ENCODE measurements at places on chromosomes 6 and 20.

DNA sequence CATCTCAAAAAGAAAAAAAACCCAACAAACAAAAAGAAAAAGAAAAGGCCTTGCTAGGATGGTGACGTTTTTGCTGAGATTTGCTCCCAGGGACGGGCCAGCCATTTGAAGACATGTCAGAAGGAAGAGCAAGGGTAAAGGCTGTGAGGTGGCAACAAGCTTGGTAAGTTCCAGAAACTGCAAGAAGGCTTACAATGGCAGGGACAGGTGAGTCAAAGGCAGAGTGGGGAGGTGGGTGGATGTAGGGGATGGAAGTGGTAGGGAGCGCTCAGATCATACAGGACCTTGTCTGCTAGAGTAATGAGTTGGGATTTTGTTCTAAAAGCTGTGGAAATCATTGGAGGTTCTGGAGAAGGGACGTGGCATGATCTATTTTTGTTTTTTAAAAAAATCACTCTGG lies 4.3 kb downstream of the KIF3B start:
- DNase-seq = no peak

DNA sequence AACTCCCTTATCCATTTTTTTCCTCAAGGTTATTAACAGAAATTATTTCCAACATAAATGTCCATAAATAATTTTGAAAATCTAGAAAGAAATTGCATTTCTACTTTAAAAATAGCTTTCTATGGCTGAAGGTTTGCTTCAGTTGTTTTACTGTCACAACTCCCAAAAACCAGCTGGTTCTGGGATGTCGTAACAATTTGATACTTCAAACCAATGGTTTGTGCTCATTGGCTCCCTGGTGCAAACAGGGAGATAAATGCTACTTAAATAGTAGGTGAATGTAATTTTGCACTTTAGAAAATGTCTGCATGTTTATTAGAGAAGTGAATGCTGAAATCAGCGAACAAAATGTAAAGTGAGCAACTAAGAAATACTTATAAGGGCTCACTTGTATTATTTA lies 31.1 kb downstream of the LAMA2 start:
- DNase-seq = no peak

DNA sequence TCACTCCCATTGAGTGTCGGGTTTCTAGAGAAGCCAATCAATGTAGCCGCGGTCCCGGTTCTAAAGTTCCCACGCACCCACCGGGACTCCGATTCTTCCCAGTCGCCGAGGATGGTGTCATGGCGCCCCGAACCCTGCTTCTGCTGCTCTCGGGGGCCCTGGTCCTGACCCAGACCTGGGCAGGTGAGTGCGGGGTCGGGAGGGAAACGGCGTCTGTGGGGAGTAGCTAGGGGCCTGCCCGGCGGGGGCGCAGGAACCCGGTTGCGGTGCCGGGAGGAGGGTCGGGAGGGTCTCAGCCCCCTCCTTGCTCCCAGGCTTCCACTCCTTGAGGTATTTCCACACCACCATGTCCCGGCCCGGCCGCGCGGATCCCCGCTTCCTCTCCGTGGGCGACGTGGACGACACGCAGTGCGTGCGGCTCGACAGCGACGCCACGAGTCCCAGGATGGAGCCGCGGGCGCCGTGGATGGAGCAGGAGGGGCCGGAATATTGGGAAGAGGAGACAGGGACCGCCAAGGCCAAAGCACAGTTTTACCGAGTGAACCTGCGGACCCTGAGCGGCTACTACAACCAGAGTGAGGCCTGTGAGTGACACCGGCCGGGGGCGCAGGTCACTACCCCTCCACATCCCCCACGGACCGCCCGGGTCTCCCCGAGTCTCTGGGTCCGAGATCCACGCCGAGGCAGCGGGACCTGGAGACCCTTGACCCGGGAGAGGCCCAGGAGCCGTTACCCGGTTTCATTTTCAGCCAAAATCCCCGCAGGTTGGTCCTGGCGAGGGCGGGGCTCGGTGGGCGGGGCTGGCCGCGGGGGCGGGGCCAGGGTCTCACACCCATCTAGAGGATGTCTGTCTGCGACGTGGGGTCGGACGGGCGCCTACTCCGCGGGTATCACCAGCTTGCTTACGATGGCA lies 35.2 kb upstream of the HLA-G start:
- peak; percentile 72 for DNase-seq

- DNase-seq = no peak
Measured at GRCh38 chr6:53067849-53068361, 2.7 kb downstream of the FBXO9 start.

DNA sequence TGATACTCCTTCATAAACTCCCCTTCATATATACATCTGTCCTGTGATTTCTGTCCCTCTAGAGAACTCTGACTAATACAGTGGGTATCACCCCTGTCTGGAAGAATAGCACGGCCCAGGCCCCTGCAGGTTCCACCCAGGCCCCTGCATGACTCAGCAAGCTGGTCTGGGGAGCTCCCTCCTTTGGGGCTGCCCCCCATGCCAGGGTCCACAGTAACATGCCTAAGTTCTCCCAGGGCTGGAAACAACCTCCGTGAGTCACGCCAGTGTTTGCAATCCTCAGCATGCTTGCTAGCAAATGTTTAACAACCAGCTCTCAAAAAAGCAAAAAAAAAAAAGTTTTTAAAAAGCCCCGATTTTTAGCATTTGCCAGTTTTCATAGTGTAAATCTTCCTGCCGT lies 134.3 kb upstream of the CDH4 start:
- DNase-seq = no peak

DNA sequence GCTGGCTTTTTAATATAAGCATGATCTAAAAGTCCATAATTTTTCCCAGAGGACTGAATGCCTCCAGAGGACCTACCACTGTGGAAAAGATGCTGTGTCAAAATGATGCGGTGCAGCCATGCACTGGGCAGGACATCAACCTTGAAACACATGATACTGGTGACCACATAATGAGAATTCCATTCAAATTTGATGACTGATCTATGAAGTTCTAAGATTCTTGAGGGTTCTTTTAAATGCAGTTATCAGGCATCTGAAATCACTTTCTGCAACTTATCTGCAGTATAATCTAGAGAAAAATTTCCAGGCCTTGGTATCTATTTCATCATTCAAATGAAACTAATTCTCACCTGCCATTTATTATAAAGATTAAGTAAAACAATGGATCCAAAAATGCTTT lies 15.0 kb upstream of the MARCKS start:
- no peak for DNase-seq

- DNase-seq = no peak
Measured at GRCh38 chr20:64038224-64038564, 2.2 kb downstream of the C20orf204 start.

GRCh38 chr20:49140834-49141233 lies 47.3 kb downstream of the STAU1 start:
- no peak for DNase-seq

GRCh38 chr6:12335717-12336116 lies 45.6 kb downstream of the EDN1 start:
- no peak for DNase-seq

- DNase-seq = no peak
Measured at GRCh38 chr6:1287103-1287591, 24.8 kb upstream of the FOXQ1 start.

GRCh38 chr6:33620856-33621710 lies at the start of gene ITPR3:
Gene ITPR3, plus strand, starts transcription at chr6:33621322. Its CDS starts 281 bp downstream, at chr6:33621603.
- DNase-seq = peak; percentile 75

DNA sequence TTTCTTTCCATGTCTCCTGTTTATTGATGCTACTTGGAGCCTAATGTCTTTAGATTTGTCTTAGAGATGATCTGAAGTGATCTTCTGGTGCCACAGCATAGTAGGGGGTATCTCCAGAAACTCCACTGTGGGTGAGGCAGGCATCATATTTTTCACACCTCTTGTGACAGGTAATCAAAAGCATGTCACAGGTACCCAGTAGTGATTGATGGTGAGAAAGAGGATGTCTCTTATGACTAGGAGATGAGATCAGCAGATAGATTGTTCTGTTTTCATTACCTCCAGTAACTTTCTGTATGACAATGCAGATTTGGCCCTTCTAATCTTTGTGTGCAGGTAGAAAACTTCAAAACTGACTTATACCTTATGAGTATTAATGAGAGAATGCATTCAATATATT lies 13.5 kb downstream of the NCOA7 start:
- peak; percentile 35 for DNase-seq

- no peak for DNase-seq
Measured at GRCh38 chr20:32870985-32871384, 12.3 kb downstream of the EFCAB8 start.

GRCh38 chr6:122803171-122803661 lies 14.2 kb downstream of the SMPDL3A start:
- no peak for DNase-seq

DNA sequence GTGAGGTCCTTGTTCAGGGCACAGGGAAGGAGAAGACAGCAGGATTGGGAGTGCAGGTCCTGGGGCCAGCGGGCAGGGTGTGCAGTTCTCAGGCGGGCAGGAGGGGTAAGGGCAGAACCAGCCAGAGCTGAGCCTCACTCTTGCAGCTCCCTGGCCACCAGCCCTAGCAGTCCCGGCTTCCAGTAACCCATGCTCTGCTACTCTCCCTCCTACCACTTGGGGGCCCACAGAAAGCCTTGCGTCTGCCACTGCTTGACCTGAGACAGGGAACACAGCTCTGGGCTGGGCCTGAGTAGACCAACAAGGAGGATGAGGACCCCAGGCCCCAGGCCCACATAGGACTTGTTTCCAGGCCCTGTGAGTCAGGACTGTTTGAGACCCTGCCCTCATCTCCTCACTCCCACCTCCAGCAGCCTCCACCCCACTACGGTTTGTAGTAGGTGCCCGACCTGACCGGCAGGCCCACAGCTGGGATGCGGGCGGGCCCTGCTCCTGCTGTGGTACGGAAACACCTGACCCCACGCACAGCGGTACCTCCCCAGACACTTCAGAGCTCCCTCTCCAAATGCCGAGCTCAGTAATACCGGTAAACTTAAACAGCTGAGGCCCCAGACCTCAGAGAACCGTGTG lies 39.2 kb downstream of the KCNK5 start:
- DNase-seq = no peak

GRCh38 chr20:61976644-61977418 lies 88.8 kb downstream of the TAF4 start:
- no peak for DNase-seq

DNA sequence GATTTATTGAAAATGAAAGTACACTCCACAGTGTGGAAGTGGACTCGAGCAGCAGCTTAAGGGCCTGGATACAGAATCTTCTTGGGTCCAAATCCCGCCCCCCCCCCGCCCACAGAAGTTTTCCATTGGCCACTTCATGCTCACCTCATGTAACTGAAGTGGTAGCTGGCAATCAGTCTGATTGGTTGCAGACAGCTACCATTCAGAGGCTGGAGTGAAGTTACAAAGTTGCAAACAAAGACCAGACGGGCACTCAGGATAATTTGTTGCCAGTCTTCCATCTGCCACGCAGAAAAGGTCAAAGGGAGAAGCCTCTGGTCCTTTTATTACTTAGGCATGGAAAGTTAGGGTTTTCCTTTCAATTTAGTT lies 25.8 kb upstream of the FABP7 start:
- DNase-seq = no peak

- DNase-seq = no peak
Measured at GRCh38 chr20:11044561-11044960, 370.8 kb upstream of the JAG1 start.

GRCh38 chr6:39646751-39647420 lies 78.3 kb downstream of the KIF6 start:
- no peak for DNase-seq

DNA sequence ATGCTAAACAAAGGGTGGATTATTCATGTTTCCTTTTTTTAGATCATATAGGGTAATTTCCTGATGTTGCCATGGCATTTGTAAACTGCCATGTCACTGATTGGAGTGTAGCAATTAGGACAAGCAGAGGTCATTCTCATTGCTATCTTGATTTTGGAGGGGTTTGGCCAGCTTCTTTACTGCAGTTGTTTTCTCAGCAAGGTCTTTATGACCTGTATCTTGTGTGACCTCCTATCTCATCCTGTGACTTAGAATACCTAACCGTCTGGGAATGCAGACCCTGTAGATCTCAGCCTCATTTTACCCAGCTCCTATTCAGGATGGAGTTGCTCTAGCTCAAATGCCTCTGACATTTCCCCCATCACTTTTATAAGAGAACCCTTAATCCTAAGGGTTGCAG lies 53.6 kb downstream of the CDS2 start:
- no peak for DNase-seq

- DNase-seq = no peak
Measured at GRCh38 chr6:21596949-21597682, 3.6 kb downstream of the SOX4 start.

DNA sequence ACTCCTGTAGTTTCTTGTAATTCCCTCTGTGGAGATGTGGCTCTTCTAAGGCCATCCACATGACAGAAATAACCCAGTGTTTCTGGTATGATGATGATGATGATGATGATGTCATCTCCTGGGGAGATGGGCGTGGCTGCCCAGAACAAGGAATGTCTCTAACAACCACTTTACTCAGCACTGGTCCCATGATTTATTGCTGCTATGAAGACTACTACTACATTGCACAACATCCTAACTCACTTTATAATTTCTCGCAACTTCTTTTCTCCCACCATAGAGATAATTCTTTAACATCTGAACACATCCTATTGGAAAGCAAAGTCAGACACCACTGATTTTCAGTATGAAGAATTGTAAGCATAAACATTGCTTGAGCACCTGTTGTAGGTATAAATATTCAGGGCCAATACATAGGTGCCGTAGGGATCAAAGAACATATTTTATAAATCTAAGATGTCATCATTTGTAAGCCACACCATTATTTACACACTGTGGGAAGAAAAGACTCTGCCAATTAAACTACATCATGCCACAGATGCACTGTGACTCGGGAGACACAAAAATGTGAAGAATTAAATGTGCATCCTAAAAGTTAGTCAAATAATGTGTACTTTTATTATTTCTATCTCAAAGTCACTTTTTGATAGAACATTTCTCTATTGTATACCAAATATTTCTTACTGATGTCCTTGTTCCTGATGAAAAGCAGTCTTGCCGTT lies 6.4 kb downstream of the TPMT start:
- DNase-seq = no peak

DNA sequence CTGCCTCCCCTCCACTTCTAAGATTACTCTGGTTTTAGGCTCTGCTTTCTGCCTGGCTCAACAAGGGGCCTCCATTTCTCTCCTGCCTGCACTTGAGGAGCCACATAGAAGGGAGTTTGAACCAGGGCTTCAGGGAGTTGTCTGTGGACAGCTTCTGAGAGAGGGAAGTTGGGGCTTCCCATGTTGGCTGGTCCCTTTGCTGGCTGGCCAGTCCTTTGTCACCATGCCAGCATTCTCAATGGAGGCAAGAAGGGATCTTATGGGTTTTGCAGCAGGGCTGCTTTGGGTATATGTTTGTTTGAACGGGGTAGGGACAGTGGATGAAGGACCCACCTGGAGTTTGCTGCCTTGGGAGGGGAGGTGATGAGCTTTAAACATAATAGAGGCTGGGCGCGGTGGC lies 124.9 kb downstream of the CARMIL1 start:
- DNase-seq = no peak

DNA sequence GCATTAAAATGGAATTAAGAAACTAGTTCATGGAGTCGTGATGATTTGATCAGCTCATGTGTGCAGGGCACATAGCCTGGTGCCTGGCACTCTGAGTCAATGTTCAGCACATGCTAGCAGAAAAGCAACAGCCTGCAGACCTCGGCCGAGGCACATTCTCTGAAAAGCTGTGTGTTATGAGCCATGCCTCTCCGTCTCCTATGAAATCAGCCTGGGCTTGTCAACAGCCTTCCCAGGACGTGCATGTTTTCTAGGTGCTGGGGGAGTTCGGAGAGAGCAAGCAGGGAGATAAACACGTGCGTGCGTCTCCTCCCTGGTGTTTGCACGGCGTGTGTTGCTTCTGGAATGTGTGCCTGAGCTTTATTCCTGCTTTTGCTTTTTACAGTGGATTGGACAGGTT lies 207.8 kb upstream of the KCNG1 start:
- DNase-seq = no peak

- no peak for DNase-seq
Measured at GRCh38 chr6:45626087-45626891, 248.6 kb upstream of the SUPT3H start.

All from activated naive CD4-positive, alpha-beta T cell treated with Interleukin-2 at 50 U/mL for 16 hours (primary cell).